ENCODE measurements at places on chromosomes 4 and X.

- DNase-seq, result no peak
Measured at GRCh38 chr4:46933686-46934085, 24.6 kb upstream of the COX7B2 start.

DNA sequence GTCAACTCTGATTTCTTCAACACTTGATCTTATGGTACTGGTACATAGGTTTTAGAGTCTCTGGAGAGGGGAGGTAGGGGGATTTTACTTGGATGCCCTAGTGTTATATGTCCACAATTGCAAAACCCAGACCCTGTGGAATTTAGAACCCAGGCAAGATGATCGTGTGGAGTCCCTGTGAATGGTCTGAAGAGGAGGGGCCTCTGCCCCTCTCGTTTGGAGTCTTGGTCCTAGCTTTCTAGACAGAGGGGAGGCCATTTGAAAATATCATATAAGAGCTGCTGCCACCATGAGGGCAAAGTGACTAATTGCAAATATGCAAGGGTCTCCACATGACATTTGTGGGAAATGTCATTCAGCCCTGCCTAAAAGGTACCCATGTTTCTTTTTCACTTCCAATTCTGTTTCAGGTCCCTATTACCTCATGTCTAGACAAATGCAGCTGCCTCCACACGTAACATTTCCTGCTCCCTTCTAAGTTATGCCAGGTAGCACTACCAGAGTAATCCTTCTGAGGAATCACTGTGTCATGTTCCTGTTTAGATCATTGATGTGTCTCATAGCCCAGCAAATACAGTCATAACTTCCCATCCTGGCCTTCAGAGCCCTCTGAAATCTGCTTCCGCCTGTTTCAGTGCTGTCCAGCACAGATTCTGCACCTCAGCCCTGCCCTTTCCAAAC, 126.8 kb downstream of the KLHL8 start:
- peak; percentile 39 for DNase-seq

DNA sequence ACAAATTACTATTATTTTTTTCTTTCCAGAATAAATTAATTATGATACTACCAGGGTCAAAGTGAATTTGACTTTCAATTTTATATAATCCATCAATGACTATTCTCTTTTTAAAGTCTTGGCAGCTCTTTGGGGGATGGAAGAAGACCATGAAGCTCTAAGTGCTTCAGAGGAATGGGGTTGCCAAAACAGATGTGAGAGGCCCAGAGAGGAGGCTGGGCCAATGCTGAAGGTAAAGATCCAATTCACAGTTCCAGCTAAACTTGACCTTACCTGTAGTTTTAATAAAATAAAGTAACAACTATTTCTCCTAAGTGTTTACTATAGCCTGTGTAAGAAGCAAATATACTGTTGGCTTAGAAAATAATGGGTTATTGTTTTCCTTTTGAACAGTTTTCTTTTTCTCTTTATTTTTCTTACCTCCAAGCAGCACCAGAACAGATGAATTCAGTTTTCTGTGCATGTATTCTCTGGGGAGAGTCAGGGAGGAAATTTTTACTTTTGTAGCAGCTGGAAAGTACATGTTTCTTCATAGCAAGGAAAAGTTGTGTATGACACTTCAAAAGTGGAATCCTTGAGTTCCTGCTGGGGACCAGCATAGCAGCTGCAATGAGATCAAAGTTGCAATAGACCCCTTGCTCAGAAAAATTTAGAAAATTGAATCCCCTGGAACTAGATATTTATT, 104.9 kb downstream of the CEP44 start:
- no peak for DNase-seq

DNA sequence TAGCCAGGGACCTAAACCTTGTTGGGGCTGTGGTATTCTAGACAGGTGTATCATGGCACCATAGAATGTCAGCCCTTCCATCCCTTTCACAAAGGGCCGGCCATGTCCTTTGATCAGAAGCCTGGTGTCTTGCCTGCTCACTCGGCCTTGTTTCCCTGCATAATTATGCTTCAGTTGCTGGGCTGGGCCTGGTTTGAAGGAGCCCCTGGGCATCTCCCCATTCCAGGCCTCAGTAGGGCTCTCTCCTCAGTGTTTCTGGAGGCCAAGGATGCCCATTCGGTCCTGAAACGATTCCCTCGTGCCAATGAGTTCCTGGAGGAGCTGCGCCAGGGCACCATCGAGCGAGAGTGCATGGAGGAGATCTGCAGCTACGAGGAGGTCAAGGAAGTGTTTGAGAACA, 4.5 kb downstream of the PRRG3 start:
- DNase-seq, result no peak

- no peak for DNase-seq
Measured at GRCh38 chr4:27973700-27974099, 1113.1 kb downstream of the STIM2 start.

- DNase-seq, result no peak
Measured at GRCh38 chrX:46407753-46408130, 137.5 kb downstream of the ZNF674 start.

DNA sequence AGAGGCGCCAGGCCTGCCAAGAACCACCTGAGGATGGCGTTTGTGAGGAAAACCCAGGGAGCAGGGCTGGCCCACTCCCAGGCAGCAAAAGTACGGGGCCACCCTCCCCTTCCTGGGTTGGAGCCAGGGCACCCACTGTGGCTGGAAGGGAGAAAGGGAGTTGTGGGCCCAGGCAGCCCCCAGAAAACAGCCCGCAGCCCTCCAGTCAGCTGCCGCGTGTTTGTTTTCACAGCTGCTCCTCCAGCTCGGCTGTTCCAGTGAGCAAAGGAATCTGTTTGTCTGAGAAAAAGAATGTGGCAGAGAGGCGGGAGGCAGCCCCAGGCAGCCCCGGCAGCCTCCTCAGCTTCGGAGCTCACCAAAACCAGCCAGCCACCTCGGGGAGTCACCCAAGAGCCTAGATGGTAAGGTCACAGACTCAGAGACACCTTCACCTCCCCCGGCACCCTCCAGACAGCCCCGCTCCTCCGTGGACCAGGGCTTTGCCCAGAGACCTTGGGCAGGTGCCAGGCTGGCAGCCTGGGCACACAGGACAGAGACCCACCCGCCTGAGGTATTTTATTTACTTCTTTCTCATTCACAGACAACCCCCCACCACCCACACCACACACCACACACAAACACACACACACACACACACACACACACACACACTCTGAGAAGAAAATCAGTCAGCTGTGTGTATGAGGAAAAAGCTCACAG, 338.1 kb downstream of the BCOR start:
- DNase-seq, result no peak
